ELR (cell line): ENCODE measurements at places on chromosomes 13 and 19.

DNA sequence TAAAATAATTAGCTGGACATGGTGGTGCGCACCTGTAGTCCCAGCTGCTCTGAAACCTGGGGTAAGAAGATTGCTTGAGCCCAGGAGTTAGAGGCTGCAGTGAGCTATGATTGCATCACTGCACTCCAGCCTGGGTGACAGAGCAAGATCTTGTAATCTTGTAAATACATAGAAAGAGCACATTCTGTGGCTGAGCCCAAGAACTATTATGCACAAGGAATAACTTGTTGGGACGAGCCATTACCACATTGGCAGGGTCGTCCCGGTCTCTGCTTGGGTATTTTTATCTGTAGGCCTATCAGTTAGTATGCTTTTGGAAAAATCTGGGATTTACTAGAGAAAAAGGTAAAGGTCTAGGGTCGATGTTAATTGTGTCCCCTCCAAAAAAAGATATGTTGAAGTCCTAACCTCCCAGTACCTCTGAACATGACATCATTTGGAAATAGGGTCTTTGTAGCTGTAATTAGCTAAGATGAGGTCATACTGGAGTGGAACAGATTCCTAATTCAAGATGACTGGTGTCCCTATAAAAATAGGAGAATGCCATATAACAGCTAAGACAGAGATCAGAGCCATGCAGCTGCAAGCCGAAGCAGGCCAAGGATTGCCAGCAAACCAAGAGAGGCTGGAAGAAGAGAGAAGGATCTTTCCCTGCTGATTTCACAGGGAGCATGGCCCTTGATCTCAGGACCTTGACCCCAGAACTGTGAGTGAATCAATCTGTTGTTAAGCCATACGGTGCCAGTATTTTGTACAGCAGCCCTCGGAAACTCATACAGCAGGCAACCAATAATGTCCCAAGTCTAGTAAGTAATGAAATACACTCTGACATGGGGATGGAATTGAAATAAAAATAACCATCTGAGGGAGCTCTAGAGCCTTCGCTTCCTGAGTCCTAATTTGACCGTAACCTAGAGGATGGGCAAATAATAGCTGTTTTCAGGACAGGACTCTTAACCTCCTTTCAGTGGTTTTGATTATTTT is 77.0 kb downstream of the TM9SF2 start:
- DNase-seq: peak; percentile 19

DNA sequence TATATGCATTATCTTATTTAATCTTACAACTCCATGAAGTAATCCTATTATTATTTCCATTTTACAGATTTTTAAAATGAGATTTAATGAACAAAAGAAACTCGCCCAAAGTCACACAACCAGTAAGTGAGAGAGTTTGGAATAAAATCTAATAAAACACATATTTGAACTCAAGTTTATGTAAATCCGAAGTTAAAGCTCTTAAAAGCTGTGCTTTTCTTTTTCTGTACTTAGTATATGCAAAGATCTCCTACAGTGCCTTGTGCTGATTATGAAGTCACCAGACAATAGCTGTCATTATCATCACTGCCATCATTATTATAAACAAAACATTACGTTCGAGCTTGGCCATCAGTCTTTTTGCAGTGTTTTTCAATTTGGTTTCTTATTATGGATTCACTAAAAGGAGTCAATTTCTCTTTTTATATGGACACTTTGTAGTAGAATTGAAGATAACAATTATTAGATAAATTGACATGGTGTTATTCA is 29.7 kb upstream of the ENOX1 start:
- no peak for DNase-seq

DNA sequence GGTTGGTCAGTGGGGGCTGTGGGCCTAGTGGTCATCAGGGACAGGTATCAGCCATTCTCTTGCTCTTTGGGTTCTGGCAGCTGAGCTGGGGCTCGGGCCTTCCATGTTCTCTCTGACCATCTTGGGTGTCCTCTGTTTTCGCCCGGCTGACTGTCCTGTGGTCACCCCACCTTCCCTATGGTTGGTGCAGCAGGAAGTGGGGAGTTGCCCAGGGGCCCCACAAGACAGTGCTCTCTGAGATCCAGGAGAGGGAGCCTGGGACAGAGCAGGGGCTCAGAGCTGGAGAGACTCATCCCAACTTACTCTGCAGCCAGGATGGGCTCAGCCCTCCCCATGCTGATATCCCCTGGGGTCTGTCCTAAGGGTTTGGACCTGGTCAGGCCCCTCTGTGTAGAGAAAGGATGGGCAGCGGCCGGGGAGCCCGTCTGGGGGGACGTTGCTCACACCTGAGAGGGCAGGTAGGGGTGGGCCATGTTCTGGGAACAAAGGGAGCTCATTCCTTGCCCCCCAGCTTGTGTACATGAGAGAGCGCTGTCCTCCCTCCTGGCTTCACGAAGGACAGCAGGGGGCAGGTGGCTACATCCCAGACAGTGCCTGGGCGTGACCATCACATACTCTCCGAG is 937 bp upstream of the CEACAM8 start:
- no peak for DNase-seq

- DNase-seq: peak; percentile 45
These were observed 22.0 kb upstream of the GPR18 start for GRCh38 chr13:99280166-99280565.

- no peak for DNase-seq
These were observed 22.8 kb downstream of the RASA3 start for GRCh38 chr13:114109641-114110041.

DNA sequence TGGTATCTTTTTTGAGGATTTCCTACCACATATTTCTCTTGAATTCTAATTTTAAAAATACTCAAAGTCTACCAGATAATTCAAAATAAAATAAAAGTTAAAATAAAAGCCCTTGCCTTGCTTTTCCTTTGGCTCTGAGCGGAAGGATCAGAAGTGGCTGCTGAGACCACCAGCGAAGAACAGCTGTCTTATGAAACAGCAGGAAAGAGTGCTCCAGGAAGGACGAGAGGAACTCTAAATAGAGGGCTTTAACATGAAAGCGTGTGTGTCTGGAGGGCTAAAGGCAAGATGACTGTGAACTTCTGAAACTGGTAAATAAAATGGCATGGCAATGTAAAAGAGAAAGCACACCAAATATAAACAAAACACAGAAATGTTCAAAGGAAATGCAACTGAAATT is 521.5 kb upstream of the SPRY2 start:
- peak; percentile 27 for DNase-seq

DNA sequence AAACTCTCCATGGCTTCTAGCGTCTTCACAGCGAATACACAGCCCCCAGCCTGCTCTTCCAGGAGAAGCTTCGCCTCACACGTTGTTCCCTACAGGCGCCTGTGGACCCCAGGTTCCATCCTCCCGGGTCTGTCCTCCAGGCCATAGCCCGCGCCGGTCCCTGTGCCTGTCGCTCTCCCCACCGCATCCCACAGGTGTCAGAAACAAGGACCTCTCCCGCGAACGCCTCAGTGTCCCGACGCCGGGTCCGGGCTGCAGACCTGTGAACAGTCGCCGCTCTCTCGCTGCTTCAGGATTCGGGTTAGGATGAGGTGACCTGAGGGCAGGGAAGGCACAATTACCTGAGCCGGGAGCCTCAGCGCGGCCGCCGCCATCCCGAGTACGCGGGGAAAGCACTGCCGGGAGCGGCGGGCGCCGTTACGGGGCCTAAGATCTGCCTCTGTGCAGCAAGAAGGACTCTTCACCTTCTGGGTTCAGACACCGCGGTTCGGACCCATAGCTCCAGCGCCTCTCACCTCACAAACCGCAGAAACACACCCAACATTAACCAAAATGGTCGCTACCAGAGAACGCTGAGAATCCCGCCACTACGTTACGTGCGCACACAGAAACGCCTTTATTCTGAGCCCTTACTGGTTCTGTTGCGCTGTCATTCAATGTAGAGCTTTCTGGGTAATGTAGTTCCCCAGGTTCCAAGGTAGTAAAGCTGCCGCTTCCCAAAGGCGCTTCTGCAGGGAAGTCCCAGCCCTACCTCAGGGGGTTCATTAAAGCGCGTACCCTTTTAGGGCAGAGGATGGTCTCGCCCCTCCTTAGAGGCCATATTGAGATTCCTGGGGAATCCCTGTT is at the start of gene ZNF418:
TSS of gene ZNF418 (minus strand) at position 583 of the 846 bp plus-strand sequence. CDS start 1,580 bp downstream, outside the sequence.
- DNase-seq: peak; percentile 80

- DNase-seq: peak; percentile 43
These were observed 22.3 kb upstream of the CSNK1A1L start for GRCh38 chr13:37127691-37128241.

GRCh38 chr13:93446238-93446637 is 219.6 kb downstream of the GPC6 start:
- DNase-seq: no peak

- DNase-seq: no peak
These were observed 72.2 kb downstream of the UFM1 start for GRCh38 chr13:38421590-38422560.

DNA sequence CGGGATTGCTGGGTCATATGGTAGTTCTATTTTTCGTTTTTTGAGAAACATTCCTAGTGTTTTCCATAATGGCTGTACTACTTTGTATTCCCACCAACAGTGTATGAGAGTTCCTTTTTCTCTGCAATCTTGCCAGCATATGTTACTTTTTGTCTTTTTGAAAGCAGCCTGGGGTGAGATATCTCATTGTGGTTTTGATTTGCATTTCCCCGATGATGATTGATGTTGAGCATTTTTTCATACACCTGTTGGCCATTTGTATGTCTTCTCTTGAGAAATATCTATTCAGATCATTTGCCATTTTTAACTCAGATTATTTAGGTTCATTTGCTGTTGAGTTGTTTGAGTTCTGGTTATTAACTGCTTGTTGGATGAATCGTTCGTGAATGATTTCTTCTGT is 18.5 kb upstream of the ATP12A start:
- DNase-seq: no peak

- no peak for DNase-seq
These were observed 1317.1 kb downstream of the SLITRK1 start for GRCh38 chr13:82565201-82565600.

GRCh38 chr13:45482571-45483173 is 17.9 kb downstream of the COG3 start:
- DNase-seq: peak; percentile 58

DNA sequence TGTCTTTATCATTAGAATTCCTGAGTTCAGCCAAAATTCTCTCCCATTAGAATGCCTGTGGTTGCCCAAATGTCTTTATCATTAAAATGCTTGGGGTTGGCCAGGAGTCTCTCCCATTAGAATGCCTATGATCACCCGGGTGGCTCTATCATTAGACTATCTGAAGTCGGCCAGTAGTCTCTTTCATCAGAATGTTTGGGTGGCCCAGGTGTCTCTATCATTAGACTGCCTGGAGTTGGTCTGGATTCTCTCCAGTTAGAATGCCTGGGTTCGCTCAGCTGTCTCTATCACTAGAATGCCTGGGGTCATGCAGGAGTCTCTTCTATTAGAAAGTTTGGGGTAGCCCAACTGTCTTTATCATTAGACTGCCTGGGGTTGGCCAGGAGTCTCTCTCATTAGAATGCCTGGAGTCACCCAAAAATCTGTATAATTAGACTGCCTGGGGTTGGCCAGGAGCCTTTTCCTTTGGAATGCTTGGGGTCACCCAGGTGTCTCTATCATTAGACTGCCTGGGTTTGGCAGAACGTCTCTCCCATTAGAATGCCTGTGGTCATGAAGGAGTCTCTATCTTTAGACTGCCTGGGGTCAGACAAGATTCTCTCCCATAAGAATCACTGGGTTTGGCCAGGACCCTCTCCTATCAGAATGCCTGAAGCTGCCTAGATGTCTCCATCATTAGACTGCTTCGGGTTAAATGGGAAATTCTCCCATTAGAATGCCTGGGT is 1478.3 kb downstream of the UQCRFS1 start:
- no peak for DNase-seq

- no peak for DNase-seq
These were observed 1002.7 kb upstream of the PCDH20 start for GRCh38 chr13:62418376-62418775.

GRCh38 chr13:91248249-91248648 is 99.2 kb upstream of the MIR17HG start:
- DNase-seq: no peak

DNA sequence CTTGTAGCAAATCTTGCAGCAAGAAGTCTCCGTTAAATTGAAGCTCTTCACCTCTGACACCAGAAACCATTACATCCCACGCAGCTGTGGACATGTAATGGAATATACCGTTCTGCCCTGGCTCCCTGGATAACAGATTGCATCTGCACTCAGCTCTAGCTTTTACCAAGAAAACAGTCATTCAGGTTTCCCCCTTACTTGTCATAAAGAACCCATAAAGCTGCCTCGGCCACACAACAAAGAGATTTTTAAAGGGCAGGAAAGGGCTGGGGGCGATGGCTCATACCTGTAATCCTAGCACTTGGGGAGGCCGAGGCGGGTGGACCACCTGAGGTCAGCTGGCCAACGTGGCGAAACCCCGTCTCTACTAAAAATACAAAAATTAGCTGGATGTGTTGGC is 127.6 kb upstream of the RFC3 start:
- DNase-seq: no peak

DNA sequence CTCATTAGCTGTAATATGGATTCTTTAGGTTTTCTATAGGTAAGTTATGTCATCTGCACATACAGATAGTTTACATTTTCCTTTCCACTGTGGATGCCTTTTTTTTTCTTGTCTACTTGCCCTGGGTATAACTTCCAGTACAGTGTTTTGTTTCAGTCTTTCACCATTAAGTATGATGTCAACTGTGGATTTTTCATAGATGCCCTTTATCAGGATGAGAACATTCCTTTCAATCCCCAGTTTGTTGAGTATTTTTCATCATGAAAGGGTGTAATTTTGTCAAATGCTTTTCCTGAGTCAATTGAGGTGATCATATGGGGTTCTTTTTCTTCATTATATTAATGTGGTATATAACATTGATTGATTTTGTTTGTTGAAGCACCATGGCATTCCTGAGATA is 43.6 kb upstream of the SACS start:
- DNase-seq: no peak

- DNase-seq: no peak
These were observed 1334.1 kb downstream of the EFNB2 start for GRCh38 chr13:105201351-105201750.

GRCh38 chr13:67827992-67828391 is 597.9 kb upstream of the PCDH9 start:
- DNase-seq: peak; percentile 48

GRCh38 chr19:56692206-56692895 is 20.8 kb upstream of the ZNF835 start:
- no peak for DNase-seq

DNA sequence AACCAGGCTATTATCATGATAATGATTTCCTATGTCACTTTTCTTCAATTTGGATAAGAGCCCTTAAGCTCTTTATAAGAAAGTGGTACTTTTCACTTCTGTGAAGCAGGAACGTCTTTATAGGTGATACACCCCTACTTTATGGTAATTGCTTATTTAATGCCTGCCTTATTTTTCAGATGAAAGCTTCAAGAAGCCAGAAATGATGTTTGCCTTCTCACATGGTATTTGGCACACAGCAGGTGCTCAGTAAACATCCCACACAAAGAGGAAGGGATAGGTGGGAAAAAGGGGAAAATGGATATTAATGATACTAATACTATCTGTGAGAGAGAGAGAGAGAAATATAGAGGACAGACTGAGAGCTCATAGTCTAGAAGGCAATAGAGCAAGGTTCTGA is 29.0 kb upstream of the WASF3 start:
- no peak for DNase-seq

- DNase-seq: no peak
These were observed 620 bp downstream of the CRTC1 start for GRCh38 chr19:18683958-18684641.
